ENCODE measurements at places on chromosomes 2 and 18.

DNA sequence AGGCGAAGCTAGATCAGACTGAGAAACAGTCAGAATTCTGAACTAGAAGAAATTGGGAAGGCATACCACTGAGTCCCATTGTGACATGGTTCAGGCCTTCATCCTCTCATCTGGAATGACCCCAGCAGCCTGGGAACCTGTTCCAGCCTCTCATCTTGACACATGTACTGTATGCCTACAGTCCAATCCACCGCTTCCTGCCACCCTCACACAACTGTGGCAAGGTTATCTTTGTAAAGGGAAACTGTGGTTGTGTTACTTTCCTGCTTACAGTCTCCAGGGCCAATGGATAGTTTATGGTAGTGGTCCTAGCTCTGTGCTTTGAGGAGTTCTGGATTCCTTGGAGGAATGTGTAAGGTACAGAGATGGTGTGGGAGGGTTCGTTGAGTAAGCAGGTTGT is 296.9 kb upstream of the TRIB2 start:
- peaks cover 6% of the 10 kb centered on the region for H3K36me3 ChIP-seq
- no peak overlapping the region for H3K27ac ChIP-seq
- no peak for DNase-seq
- no peak overlapping the region for H3K4me3 ChIP-seq

DNA sequence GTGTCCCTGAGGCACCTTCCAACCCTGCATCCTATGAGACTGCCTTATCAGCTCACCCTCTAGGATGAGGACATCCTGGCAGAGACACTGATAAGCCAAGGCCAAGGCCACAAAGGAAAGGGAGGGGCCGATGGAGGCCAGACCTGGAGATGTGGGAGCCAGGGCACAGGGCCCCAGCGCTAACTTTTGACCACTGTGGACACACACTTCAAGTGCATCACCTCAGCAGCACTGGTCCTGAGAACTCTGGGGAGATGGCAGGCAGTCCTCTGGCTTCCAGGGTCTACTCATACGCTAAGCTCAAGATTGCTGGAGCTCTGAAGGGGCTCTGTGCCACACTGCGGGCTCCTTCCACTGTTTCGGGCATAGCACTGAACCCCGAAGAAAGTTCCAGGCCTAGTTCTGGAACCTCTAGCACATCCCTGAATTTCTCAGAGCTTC is 100.2 kb upstream of the ID2 start:
- H3K4me3 ChIP-seq: no peak overlapping the region
- H3K27ac ChIP-seq: no peak overlapping the region
- H3K27me3 ChIP-seq: no peaks in the 10 kb centered on the region
- H3K4me1 ChIP-seq: peaks cover 65% of the 10 kb centered on the region
- no peaks in the 10 kb centered on the region for H3K36me3 ChIP-seq
- DNase-seq: no peak

GRCh38 chr2:206983161-206983859 is 44.0 kb downstream of the CPO start:
- no peaks in the 10 kb centered on the region for H3K27me3 ChIP-seq
- H3K4me3 ChIP-seq: no peak overlapping the region
- H3K4me1 ChIP-seq: peaks cover 35% of the 10 kb centered on the region

DNA sequence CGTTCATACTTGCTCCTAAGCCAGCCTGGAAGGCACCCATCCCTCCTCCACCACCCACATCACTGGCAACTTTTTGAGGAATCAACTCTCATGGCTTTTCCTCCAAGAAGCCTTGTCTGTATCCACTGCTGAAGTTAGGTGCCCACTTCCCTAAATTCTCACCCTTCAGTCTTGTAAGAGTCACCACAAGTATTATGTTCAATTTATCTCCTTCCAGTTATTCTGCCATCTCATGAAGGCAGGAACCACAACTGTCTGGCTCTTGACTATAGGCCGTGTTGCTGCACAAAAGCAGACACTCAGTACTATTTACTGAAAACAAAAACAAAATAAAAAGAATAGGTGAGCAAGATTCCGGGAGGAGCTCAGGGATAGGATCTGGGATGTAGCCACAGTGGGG is 234.8 kb downstream of the CYRIA start:
- H3K27me3 ChIP-seq: no peaks in the 10 kb centered on the region
- peaks cover 2% of the 10 kb centered on the region for H3K4me1 ChIP-seq
- H3K36me3 ChIP-seq: no peaks in the 10 kb centered on the region
- DNase-seq: no peak
- no peak overlapping the region for H3K27ac ChIP-seq

DNA sequence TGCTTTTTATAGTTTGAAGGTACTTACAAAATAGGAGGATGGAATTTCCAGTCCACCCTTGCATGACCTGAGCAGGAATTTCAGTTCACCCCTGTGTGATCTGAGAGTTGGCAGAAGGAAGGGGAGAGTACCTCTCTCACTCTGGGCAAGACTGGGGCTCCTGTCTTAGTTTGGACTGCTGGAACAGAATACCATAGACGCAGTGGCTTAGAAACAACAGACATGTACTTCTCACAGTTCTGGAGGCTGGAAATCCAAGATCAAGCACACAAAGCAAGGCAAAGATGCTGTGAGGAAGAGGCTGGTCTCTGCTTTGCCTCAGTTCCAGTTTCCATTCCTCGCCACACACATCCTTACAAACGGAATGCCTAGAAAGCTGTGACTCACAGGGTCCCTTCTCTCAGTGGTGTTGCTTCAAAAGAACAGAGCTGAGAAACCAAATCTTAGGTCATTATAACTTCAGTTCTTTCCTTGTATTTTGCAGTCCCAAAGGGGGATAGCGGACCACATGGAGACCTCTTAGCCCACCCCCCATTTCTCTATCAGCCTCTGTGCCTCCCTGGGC is 108.8 kb upstream of the HAAO start:
- H3K4me3 ChIP-seq: no peak overlapping the region
- no peaks in the 10 kb centered on the region for H3K36me3 ChIP-seq
- H3K27ac ChIP-seq: no peak overlapping the region
- peaks cover 7% of the 10 kb centered on the region for H3K4me1 ChIP-seq
- no peak for DNase-seq

- H3K27me3 ChIP-seq: no peaks in the 10 kb centered on the region
- H3K27ac ChIP-seq: no peak overlapping the region
- H3K36me3 ChIP-seq: peaks cover 12% of the 10 kb centered on the region
- peaks cover 28% of the 10 kb centered on the region for H3K4me1 ChIP-seq
- H3K4me3 ChIP-seq: no peak overlapping the region
- no peak for DNase-seq
Measured at GRCh38 chr2:173555833-173556232, 201.2 kb downstream of the CDCA7 start.

DNA sequence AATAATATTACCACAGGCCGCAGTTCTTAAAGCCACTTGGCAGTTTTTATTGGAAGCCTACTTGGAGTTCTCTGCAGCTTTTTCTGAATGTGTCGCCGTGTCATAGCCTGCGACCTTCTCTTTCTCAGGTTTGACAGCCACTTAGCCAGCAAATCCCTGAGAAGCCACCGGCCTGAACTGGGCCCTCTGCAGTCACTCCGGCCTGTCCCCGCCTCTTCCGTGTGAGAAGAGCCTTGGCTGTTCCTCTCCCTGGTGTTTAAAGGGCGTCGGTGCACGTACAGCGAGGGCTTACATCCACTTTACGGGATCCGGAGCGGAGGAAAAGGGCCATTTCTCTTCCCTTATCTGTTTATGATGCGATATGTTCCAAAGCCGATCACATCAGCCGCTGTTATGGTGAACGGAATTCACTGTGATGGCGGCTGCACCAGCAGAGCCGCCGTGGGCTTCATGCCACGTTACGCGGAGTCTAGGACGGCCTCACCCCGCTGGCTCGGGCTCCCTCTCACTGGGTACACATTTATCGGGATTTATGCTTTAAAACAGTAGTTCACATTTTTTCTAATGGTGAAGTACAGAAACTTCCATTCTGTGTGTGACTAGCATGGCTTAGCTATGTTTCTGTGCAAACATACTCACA is 66.8 kb downstream of the GBX2 start:
- no peaks in the 10 kb centered on the region for H3K36me3 ChIP-seq
- H3K27me3 ChIP-seq: no peaks in the 10 kb centered on the region
- H3K4me1 ChIP-seq: peaks cover 21% of the 10 kb centered on the region
- no peak overlapping the region for H3K4me3 ChIP-seq

- H3K4me3 ChIP-seq: no peak overlapping the region
- DNase-seq: no peak
- H3K4me1 ChIP-seq: no peaks in the 10 kb centered on the region
- peaks cover 4% of the 10 kb centered on the region for H3K27me3 ChIP-seq
Measured at GRCh38 chr2:168254158-168254935, 7.0 kb upstream of the STK39 start.

GRCh38 chr2:181685150-181685688 is 4.9 kb upstream of the NEUROD1 start:
- H3K36me3 ChIP-seq: no peaks in the 10 kb centered on the region
- H3K4me1 ChIP-seq: peaks cover 57% of the 10 kb centered on the region
- DNase-seq: peak; percentile 69
- peaks cover 100% of the 10 kb centered on the region for H3K27me3 ChIP-seq
- no peak overlapping the region for H3K27ac ChIP-seq

DNA sequence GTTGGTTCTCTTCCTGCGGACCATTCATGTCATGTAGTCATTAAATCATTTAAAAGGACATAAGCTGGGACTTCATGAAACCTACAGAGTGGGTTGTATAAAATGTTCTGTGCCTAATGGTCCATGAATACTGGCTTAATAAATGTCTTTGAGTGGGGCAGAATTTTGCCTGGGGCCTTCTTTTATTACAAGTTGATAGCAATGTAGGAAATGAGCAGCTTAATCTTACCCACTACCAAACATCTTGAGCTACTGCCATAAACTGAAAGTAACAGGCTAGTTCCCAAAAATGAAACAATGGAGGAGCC is 130.9 kb downstream of the TMEM17 start:
- H3K27me3 ChIP-seq: no peaks in the 10 kb centered on the region
- no peak for DNase-seq
- peaks cover 25% of the 10 kb centered on the region for H3K36me3 ChIP-seq
- peaks cover 31% of the 10 kb centered on the region for H3K4me1 ChIP-seq
- H3K4me3 ChIP-seq: no peak overlapping the region

- no peak overlapping the region for H3K4me3 ChIP-seq
- no peaks in the 10 kb centered on the region for H3K27me3 ChIP-seq
- H3K4me1 ChIP-seq: peaks cover 35% of the 10 kb centered on the region
- H3K27ac ChIP-seq: no peak overlapping the region
- peak; percentile 13 for DNase-seq
Measured at GRCh38 chr2:37232131-37232933, 874 bp downstream of the NDUFAF7 start.

DNA sequence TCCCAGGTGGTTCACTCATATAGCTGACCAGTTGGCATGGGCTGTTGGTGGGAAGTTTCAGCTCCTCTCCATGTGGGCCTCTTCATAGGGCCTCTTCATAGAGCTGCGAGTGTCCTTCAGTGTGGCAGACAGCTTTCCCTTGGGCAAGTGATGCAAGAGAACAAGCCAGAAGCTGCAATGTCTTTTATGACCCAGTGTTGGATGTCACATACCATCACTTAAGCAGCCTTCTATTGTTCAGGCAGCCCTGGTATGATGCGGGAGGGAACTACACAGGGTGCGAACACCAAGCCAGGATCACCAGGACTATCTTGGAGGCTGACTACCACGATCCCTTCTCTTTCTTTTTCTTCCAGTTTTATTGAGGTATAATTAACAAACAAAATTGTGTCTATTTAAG is 126.5 kb upstream of the ITGA6 start:
- DNase-seq: no peak
- peaks cover 42% of the 10 kb centered on the region for H3K27me3 ChIP-seq
- peaks cover 4% of the 10 kb centered on the region for H3K36me3 ChIP-seq
- H3K4me3 ChIP-seq: no peak overlapping the region
- H3K4me1 ChIP-seq: peaks cover 41% of the 10 kb centered on the region

- no peak overlapping the region for H3K27ac ChIP-seq
- no peak overlapping the region for H3K4me3 ChIP-seq
- no peak for DNase-seq
- H3K36me3 ChIP-seq: 0 out of 2 replicates have a peak, but pooled peaks cover 2% of the 10 kb centered on the region
Measured at GRCh38 chr18:69495841-69496533, 95.3 kb downstream of the DOK6 start.

GRCh38 chr2:233250985-233251305 is 528 bp upstream of the ATG16L1 start:
- H3K4me1 ChIP-seq: peaks cover 8% of the 10 kb centered on the region
- no peak for DNase-seq
- peak overlapping the region; percentile 51 for H3K4me3 ChIP-seq
- peak overlapping the region; percentile 11 for H3K27ac ChIP-seq
- peaks cover 29% of the 10 kb centered on the region for H3K36me3 ChIP-seq

GRCh38 chr18:25189391-25190185 is 162.4 kb downstream of the ZNF521 start:
- H3K4me3 ChIP-seq: no peak overlapping the region
- no peaks in the 10 kb centered on the region for H3K27me3 ChIP-seq
- DNase-seq: no peak
- H3K36me3 ChIP-seq: no peaks in the 10 kb centered on the region

- H3K27me3 ChIP-seq: no peaks in the 10 kb centered on the region
- no peaks in the 10 kb centered on the region for H3K4me1 ChIP-seq
- no peak for DNase-seq
Measured at GRCh38 chr2:98847853-98848252, 88.2 kb downstream of the CRACDL start.

DNA sequence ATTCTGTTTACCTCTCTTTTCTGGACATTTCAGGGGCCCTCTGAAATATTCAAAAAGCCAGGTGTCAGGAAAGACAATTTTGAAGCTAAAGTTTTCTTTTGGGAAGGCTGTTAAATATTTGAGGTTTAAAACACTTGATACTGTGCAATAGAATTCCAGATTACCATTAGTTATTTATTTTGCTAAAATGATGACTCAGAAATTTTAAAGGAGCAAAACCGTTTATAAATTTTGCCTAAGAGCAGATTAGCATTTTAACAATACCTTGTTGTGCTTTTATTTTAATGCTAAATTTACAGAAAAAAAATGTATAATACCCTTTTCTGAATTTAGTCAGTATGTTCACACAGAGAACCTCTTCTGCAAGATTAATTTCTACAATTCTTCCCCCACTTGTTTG is 1159.9 kb downstream of the DSC3 start:
- DNase-seq: no peak
- H3K27ac ChIP-seq: no peak overlapping the region
- no peak overlapping the region for H3K4me3 ChIP-seq
- peaks cover 2% of the 10 kb centered on the region for H3K4me1 ChIP-seq
- H3K36me3 ChIP-seq: peaks cover 5% of the 10 kb centered on the region

GRCh38 chr2:9236045-9236344 is 29.4 kb downstream of the ASAP2 start:
- H3K4me1 ChIP-seq: peaks cover 19% of the 10 kb centered on the region
- no peaks in the 10 kb centered on the region for H3K27me3 ChIP-seq
- DNase-seq: no peak
- no peak overlapping the region for H3K4me3 ChIP-seq

GRCh38 chr18:27713037-27713737 is 463.7 kb downstream of the CDH2 start:
- no peak for DNase-seq
- no peaks in the 10 kb centered on the region for H3K27me3 ChIP-seq
- H3K4me1 ChIP-seq: peaks cover 62% of the 10 kb centered on the region
- H3K27ac ChIP-seq: peak overlapping the region; percentile 97
- H3K4me3 ChIP-seq: no peak overlapping the region
- peaks cover 18% of the 10 kb centered on the region for H3K36me3 ChIP-seq

Measured in WTC11 (cell line).